ENCODE measurements at places on chromosomes 5 and 9.

GRCh38 chr5:119367502-119368237, 11.9 kb downstream of the TNFAIP8 start:
- DNase-seq, result no peak

- DNase-seq, result no peak
Observed at GRCh38 chr9:105967797-105968196, 273.5 kb downstream of the TMEM38B start.

DNA sequence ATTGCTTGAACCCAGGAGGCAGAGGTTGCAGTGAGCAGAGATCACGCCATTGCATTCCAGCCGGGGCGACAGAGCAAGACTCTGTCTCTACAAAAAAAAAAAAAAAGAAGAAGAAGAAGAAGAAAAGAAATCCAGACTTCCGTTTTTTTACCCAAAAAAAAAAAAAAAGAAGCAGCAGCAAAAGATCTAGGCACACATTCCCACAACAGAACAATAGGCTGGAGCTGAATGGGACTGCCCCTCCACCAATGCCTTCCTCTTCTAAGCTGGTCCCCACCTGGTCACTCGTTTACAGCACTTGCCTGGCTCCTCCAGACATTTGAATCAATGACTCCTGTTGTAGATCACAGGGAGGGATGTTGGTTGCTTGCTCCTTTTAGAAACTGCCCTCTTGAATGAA, 1.6 kb upstream of the LMAN2 start:
- no peak for DNase-seq

DNA sequence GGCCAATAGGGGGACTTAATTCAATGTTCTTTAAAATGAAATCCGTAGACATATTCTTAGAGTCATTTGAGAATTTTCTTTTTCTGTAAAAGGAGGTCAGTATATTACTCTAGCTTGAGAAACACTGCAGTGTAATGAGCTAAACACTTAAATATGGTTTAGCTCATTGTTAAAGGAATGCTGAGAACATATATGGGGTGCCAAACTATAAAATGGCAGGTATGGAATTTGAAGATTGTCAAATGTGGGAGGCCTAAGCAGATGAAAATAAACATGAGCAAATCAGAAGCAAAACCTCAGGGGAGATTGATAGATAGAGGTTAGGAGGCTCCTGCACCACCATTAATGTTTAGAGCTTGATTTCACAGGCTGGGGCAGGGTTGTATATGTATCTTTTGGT, 57.9 kb downstream of the STX17 start:
- DNase-seq, result no peak

DNA sequence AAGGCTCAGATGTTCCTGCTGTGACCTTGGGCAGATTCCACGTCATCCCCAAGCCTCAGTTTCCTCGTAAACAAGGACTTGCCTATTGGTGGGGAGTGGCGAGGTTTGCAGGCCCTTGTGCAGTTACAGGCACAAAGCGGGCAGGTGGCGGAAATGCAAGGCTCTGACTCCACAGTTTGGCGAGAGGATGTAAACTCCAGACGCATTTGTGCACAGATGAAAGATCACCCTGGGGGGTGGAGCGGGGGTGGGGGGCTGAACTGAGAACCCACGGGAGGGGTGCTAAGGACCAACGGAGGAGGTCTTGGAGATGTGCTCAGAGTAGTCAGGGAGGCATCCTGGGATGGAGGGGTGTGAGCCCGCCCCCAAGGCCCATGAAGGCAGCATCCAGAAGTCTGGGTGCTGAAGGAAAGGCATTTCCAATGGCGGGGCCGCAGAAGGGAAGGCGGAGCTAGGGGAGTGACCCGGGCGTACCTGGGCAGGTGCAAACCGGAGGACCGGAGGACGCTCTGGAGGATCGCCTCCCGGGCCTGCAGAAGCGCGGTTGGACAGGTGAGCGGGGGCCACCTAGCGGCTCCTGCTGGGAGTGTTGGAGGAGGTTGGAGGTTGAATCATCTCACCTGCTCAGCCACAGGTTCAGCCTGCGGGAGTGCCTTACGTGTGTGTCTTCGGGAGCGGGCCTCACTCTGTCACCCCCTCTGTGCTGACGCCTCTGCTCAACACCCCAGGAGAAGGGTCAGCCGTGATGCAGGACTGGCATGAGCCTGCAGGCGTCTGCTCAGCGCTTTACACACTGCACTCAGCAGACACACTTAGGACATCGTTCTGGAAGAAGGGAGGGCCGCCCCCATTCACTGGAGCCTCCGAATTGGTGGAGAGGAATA, 1.9 kb upstream of the FIBCD1 start:
- DNase-seq, result peak; percentile 49

- DNase-seq, result no peak
Observed at GRCh38 chr5:73182307-73182706, 9.3 kb downstream of the TMEM174 start.

- no peak for DNase-seq
Observed at GRCh38 chr9:28927691-28928090, 1354.4 kb upstream of the C9orf72 start.

DNA sequence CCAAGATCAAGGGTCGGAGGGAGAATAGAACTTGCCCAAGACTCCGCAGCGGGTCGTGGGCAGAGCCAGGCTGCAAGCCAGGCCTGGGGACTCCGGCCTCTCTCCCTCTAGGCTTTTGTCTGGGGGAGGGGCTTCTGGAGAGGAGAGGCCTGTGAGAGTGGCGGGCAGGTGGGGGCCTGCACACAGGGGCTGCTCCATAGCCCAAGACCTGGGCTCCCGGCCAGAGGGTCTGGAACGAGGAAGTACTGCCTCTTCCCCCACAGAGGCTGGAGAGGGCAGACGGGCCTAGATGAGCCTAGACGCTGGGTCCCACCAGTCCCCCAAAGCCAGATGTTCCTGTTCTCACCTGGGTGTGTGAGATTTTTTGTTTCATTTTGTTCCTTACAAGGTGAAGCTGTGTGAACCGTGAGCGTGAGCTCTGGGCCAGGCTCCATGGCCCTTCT, 5.2 kb upstream of the ST6GALNAC6 start:
- no peak for DNase-seq

DNA sequence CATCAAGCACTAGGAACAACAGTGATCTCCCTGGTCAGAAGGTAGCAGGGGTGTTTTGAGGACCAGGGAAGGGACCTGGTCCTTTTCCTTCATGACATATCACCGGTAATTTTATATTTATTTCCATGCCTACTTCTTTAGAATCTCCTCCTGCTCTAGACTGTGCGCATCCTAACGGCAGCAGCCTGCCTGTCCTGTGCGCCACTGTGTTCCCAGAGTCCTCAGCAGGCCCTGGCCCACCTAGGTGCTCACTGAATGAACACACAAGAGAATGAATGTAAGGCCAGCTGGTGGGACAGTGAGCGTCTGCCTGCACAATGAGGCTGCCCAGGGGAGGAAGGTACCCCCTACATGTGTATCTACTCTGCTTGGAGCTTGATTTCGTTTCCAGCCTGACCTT, 51.5 kb downstream of the C5orf15 start:
- no peak for DNase-seq

DNA sequence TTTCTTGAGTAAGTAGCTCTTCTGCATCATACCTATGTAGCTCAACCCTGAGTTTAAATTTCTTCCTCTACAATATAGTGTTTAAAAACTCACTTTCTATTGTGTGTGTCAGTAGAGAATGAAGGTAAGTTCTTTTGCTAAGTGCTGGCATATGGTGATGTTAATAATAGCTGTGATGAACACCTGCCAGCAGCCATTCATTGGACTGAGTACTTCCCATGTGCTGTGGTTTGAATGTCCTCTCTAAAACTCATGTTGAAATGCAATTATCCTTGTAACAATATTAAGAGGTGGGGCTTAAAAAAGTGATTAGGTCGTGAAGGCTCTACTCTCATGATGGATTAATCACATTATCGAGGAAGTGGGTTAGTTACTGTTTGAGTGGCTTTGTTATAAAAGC, 645.2 kb upstream of the RGMB start:
- no peak for DNase-seq

DNA sequence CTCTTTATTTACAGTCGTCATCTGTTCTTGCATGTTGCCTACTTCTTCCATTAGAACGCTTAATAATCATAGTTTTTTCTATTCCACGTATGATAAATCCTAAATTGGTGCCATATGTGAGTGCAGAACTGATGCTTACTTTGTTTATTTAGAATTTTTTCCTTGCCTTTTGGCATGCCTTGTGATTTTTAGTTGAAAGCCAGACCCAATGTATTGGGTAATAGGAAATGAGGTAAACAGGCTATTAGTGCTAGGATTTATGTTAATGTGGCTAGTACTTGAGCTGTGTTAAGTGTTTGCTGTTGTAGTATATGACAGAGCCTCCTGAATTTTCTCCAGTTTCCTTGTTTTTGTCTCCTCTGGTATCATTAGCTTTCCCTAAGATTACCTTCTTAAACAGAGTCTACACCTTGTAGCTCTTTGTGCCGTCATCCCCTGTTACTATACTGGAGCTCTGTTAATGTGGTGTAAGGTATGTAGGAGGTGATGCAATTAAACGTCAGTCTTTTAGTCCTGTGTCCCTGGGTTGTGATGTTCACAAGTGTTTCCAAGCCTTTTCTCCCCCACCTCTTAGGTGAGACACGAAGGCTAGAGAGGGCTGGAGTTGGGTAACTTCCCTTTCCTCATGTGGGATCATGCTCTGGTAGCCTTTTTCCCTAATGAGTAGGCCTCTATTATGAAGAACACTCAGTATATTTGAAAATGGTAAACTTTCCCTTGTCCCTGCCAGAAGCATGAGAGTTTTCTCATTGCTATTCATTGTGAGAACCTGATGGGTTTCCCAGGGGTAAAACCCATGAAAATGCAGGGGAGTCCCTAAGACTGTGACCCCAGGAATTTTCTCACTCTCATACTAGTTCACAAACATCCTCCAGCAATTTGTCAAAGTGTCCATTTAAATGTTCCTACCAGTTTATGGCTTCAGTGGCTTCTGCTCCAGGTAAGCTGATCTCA, 21.2 kb downstream of the SPATA31D3 start:
- DNase-seq, result no peak

DNA sequence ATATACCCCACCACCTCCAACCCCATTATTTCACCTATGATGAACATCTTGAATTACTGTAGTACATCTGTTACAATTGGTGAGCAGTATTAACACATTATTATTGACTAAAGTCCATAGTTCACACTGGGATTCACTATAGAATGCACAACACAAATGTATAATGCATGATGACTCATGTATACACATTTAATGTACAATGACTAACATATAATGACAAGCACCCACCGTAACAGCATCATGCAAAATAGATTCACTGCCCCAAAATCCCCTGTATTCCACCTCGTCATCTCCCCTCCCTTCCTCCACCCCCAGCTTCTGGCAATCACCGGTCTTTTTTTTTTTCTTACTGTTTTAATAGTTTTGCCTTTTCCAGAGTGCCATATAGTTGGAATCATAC, 47.1 kb upstream of the NEK6 start:
- no peak for DNase-seq

DNA sequence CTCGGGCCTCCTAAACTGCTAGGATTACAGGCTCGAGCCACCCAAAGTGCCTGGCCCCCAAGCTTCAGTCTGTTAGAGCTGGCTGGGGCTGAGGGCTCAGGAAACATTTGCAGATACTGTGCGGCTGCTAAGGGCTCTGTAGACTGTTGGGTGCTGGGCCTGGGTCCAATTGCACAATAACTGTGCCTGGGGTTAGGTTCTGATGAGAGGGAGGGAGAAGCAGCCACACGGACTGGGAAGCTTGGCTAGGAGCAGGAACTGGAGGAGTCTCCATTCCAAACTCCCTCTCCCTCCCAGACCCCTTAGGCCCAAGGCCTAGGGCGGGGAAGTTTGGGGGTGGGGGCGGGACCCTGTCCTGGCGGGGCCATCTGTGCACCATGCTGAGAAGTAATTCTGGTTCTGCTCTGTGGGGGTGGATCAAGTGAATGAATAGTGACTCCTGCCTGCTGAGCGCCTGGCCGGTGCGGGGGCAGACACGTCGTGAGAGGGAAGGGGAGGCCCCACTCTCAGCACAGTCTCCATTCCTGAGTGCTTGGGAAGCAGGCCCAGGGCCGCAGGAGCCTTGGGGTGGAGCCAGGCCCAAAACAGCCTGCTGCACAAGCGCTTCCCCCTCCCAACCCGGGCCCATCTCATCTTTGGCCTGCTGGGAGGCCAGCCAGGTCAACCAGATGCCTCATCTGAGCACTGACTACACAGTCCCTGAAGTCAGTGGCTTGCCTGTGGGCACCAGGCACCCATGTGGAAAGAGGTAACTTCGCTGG, 1.5 kb downstream of the ASS1 start:
- DNase-seq, result no peak

DNA sequence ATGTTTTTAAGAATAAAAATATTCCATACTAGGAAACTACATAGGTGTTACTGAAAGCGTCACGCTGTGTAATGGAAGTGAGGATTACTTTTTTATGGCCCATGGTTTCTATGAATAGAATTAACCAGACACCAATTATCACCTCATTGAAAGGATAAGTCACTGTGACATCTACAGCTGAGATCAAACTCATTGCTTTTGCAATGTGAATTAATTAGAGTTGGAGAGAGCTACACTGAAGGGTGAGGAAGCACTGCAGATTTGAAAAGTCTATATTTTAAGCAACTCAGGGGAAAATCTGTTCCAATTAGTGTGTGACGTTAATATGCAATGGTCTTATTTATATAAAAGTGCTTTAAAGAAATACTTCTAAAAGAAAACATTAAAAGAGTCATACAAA, 1300.1 kb upstream of the DMAC1 start:
- no peak for DNase-seq

GRCh38 chr5:66963559-66963971, 233.0 kb downstream of the CD180 start:
- no peak for DNase-seq

GRCh38 chr5:41815261-41815660, 55.0 kb downstream of the OXCT1 start:
- DNase-seq, result no peak

DNA sequence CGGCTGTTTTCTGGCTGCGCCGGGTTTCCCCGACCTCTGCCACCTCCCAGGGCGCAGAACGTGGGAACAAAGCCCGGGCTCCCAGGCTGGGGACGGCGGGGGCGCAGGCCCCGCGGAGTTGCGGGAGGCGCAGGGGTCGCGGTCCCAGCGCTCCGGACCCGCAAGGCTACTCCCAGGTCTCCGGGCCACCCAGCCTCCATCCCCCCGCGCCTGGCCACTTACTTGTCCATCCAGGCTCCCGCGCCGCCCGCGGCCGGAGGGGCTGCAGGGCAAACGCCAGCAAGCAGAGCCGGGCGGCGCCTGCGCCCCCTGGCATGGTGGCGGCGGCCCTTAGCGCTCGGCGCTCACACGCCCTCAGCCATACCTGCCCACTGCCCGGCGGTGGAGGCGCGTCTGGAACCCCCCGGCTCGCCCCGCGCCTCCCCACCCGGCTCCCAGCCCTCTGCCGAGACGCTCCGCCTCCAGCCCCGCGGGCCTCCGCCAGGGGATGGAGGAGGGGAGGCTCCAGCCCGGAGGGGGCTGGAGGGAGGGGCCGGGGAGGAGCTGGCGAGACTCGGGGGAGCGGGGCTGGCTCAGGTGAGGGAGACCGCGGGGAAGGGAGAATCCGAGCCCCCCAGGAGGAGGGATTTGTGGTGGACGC, at the start of gene ADAM19:
TSS of gene ADAM19 (minus strand) at position 395 of the 640 bp plus-strand sequence. CDS start at position 316, 79 bp downstream.
- peak; percentile 41 for DNase-seq

All from CD8-positive, alpha-beta memory T cell (primary cell).